ENCODE measurements at places on chromosomes 4 and X. TPM values are rescaled to one million over a fixed set of nuclear protein-coding genes. Genes with fewer than 3 reads are reported as not detected.

GRCh38 chrX:19727887-19728648 lies 159.3 kb downstream of the SH3KBP1 start:
- no peaks in the 10 kb centered on the region for H3K36me3 ChIP-seq
- DNase-seq = no peak
- no peaks in the 10 kb centered on the region for H3K27me3 ChIP-seq
- no peak overlapping the region for H3K27ac ChIP-seq
- H3K4me1 ChIP-seq = peaks cover 28% of the 10 kb centered on the region
- no peak overlapping the region for H3K4me3 ChIP-seq

DNA sequence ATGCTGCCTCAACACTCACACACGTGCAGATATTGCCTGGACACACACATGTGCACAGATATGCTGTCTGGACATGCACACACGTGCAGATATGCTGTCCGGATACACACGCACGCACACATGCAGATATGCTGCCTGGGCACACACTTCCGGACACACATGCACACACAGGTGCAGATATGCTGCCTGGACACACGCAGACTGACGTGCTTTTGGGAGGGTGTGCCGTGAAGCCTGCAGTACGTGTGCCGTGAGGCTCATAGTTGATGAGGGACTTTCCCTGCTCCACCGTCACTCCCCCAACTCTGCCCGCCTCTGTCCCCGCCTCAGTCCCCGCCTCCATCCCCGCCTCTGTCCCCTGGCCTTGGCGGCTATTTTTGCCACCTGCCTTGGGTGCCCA lies 14.7 kb downstream of the FGFRL1 start:
- H3K27me3 ChIP-seq = no peaks in the 10 kb centered on the region
- no peak overlapping the region for H3K4me3 ChIP-seq
- no peaks in the 10 kb centered on the region for H3K4me1 ChIP-seq
- peak; percentile 48 for DNase-seq

The NPY1R gene
- 6.9 TPM for total RNA-seq

GRCh38 chrX:115561605-115562479 lies 868 bp downstream of the PLS3 start:
- no peaks in the 10 kb centered on the region for H3K27me3 ChIP-seq
- H3K4me1 ChIP-seq = peaks cover 20% of the 10 kb centered on the region

- no peaks in the 10 kb centered on the region for H3K4me1 ChIP-seq
- no peaks in the 10 kb centered on the region for H3K36me3 ChIP-seq
- H3K27ac ChIP-seq = no peak overlapping the region
- H3K4me3 ChIP-seq = no peak overlapping the region
- no peaks in the 10 kb centered on the region for H3K27me3 ChIP-seq
Observed at GRCh38 chr4:150156543-150156942, 78.3 kb downstream of the DCLK2 start.

The PAGE2B gene
- total RNA-seq = not detected

GRCh38 chrX:110667706-110668105 lies 127.9 kb downstream of the CHRDL1 start:
- H3K36me3 ChIP-seq = no peaks in the 10 kb centered on the region
- DNase-seq = peak; percentile 3
- H3K4me3 ChIP-seq = no peak overlapping the region
- H3K27me3 ChIP-seq = peaks cover 14% of the 10 kb centered on the region
- H3K4me1 ChIP-seq = no peaks in the 10 kb centered on the region
